ENCODE measurements at places on chromosomes 16 and 17. TPM values are rescaled to one million over a fixed set of nuclear protein-coding genes. Genes with fewer than 3 reads are reported as not detected.

EXOC3L1 gene
- polyA plus RNA-seq = not detected

APOBR gene
- polyA plus RNA-seq = not detected

DNA sequence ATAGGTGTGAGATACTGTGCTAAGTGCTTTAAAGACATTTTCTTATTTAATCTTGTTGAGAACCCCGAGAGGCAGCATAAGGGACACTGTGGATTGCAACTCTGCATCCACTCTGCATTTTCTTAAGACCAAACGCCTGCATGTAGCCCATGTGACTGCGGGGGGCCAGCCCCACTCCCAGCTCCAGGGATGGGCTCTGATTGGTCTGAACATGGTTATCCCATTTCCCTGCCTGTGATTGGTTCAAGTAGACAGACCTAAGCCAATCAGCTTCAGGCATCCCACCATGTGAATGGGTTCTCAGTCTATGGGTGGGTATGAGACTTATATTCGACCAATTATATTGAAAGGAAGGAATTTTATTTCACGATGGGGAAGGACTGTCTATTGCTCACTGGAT lies 33.2 kb upstream of the USP7 start:
- no peak for DNase-seq

NPIPA7 gene
- 7.6 TPM for polyA plus RNA-seq

GRCh38 chr17:9309216-9309615 lies 266.4 kb downstream of the STX8 start:
- DNase-seq = no peak

CDH5 gene
- polyA plus RNA-seq = 0.02 TPM

ABCA3 gene
- polyA plus RNA-seq = 0.16 TPM

PRAC2 gene
- not detected for polyA plus RNA-seq

All from foreskin keratinocyte (primary cell).